ENCODE measurements at places on chromosomes 3 and 15.

- DNase-seq = no peak
Observed at GRCh38 chr3:139738697-139739096, 60.9 kb upstream of the NMNAT3 start.

GRCh38 chr15:61017627-61018026 lies 211.5 kb downstream of the RORA start:
- DNase-seq = no peak

DNA sequence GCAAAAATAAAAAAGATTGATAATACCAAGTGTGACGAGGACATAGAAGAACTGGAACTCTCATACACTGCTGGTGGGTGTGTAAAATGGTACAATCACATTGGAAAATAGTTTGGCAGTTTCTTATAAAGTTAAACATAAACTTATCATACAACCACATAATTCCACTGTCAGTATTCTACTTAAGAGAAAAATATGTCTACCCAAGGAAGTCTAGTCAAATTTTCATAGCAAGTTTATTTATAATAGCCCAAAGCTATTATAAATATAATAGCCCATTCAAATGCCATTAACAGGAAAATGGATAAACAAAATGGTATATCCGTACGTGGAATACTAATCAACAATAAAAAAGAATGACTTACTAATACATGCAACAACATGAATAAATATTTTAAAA lies 40.6 kb upstream of the BCL2A1 start:
- no peak for DNase-seq

- DNase-seq = no peak
Observed at GRCh38 chr15:50113992-50114780, 4.8 kb downstream of the ATP8B4 start.

GRCh38 chr3:119170821-119171220 lies 2.6 kb upstream of the UPK1B start:
- no peak for DNase-seq

DNA sequence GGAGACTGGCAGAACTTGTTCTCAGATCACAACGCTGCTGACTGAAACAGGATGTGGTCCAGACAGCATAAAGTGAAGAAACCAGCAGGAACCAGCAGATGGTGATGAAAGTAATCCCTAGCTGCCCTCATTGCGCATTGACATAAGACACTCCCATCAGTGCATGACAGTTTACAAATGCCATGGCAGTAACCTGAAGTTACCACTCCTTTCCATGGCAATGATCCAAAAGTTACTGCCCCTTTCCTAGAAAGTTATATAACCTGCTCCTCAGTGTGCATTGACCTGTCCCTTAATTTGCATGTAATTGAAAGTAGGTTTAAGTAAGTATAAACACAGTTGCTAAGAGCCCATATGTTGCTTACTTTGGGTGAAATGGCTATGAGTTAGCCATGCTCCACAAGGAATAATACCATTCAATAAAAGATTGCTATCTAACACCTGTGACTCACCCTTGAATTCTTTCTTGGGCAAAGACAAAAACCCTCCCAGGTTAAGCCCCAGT lies 149.1 kb upstream of the CD96 start:
- no peak for DNase-seq
